ENCODE measurements at places on chromosomes 16 and 17. TPM values are rescaled to one million over a fixed set of nuclear protein-coding genes. Genes with fewer than 3 reads are reported as not detected.

GRCh38 chr17:42247734-42248133, 28.5 kb downstream of the STAT5B start:
- DNase-seq = no peak

DNA sequence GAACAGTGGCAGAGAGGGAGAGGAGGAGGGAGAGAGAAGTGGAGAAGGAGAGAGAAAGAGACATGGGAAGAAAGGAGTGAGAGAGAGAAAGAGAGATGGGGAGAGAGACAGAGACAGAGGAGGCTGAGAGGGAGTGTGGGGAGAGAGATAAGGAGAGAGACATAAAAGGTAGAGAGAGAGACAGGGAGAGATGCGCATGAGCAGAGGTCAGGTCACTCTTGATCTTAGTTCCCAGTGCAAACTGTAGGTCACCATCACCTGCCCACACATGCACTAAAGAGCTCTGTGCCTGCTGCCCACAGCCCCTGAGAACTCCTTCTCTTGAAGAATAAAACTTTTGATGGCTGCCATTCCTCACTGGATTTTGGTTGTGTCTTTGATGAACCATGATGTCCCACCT, 14.9 kb downstream of the KRT33A start:
- DNase-seq = no peak

The KRT13 gene
- not detected for total RNA-seq

DNA sequence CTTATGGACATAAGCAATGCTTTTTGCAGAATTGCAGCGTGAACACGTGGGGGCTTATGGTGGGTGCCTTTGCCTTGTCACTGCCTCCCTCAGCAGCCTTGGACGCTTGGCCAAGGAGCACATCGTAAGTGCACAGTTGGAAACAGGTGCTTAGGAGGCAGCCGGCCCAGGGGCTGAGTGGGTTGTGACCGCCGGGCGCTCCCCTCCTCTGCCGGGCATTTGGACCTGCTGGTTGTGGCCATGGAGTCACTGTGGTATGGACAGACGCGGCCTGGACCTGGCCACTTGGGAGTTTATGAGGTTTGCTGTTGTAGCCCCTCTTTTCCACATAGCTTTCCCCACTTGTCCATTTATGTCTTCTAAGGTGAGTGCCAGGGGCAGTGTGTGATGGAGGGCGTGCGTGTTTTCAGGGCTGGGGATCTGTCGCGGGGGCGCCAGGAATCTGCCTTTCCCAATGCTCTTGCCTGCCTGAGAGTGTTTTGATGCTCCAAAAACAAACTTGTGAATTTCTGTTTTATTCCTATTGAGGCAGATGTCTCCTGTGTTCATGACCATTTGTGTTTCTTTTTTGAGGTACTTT, 49.2 kb downstream of the PDPK1 start:
- no peak for DNase-seq

GRCh38 chr16:25064937-25065336, 46.6 kb upstream of the LCMT1 start:
- DNase-seq = peak; percentile 13

The ATP2A3 gene
- 2.8 TPM for total RNA-seq

The CIBAR2 gene
- not detected for total RNA-seq

- DNase-seq = no peak
Observed at GRCh38 chr17:71217769-71218168, 903.1 kb upstream of the SOX9 start.

The KCTD19 gene
- total RNA-seq = 1.1 TPM

DNA sequence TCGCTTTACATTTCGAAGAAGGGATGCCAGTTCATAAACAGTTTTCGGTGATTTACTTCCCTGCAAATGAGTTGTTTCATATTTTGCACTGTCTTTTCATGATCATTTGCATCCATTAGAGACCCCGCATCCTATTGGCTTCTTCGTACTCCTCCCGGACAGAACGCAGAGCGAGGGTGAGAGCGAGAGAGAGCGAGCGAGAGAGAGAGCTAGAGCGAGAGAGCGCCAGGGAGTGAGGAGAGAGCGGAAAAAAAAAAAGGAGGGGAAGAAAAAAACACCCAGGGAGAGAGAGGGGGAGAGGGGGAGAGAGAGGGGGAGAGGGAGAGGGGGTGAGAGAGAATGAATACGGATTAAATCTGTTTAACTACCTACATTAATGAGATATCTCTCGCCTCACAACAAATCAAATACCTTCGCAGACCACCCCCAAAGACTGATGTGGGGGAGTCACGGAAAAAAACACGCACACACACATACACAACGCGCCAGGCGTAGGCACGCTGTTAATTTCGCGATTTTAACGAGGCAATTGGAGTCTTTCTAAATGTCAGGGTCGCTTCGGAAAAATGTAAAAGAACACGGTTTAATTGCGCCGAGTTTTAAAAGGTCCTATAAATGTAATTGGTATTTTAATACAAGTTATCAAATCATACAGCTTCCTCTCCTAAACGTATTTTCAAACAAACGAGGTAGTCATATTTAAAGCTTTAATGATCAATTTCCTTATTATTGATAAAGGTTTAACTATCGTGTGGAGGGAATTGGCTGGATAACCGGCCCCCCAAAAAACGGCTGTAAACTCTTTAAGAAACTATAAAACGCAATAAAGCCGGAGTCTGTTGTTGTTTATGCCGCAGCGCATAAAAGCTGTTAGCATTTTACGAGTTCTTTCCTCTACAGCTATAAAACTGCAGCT, at the start of gene HOXB8:
Gene HOXB8, minus strand, starts transcription at position 246 of the 916 bp plus-strand sequence. CDS start 588 bp downstream, outside the sequence.
- DNase-seq = no peak

GRCh38 chr17:43614561-43614960, 47.2 kb downstream of the MEOX1 start:
- DNase-seq = no peak

DNA sequence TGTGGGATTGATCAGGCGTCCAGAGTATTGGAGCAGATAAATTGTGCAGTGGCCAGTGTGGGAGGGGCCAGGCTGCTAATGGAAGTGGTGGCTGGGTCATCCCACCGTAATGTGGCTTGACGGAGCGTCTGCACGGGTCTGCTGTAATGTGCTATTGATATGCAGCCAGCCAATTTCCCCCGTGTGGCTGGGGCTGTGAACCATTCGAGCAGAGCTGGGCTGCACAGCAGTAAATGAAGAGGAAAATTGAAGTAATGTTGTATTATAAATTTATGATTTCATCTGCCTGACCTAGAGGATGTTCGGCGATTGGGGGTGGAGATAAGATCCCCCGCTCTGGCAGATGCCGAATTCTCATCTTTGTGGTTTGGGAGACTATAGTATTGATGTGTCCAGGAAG, 121.5 kb downstream of the CCDC182 start:
- DNase-seq = no peak

DNA sequence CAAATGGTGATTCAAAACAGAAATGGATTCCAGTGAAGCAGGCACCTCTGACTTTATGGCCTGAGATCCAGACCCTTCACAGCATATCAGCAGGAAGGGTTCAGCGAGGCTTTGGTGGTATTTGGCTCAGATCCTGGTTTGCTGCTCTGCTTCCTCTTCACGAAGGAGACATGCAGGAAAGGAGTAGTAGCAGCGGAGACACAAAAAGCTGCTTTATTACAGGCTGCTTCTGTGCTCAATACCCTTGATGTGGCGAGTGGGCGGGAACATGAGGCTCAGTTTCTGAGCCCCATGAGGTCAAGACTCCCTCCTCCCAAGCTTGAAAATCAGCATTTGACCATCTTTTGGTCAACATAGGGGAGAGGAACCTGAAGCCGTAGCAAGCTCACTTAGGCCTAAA, 213.3 kb upstream of the AXIN2 start:
- no peak for DNase-seq

The FOXN1 gene
- not detected for total RNA-seq

GRCh38 chr17:81044764-81045589, 10.0 kb downstream of the BAIAP2 start:
- DNase-seq = no peak

The SP6 gene
- total RNA-seq = 0.65 TPM

DNA sequence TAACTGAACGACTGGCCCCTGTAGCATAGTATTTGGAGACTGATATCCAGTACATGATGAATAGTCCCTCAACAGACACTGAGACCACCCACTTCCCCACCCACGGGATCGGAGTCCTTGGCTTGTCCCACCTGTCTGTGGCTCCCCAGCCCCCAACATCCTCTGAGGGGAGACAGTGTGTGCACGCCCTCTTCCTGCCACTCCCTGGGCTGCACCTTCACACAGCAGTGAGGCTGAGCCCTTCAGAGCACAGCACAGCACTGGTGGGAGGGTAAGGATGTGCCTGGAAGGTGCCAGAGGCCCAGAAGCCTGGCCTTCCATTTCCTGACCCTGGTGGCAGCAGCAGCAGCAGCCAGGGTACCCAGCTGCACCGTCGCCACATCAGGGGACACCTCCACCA, 11.0 kb downstream of the DNASE1 start:
- DNase-seq = no peak

- DNase-seq = peak; percentile 57
Observed at GRCh38 chr17:56678249-56679114, 85.0 kb downstream of the NOG start.

The SLC16A11 gene
- not detected for total RNA-seq

GRCh38 chr16:85376292-85377095, 236.6 kb upstream of the GSE1 start:
- no peak for DNase-seq

The TM4SF5 gene
- total RNA-seq = not detected

DNA sequence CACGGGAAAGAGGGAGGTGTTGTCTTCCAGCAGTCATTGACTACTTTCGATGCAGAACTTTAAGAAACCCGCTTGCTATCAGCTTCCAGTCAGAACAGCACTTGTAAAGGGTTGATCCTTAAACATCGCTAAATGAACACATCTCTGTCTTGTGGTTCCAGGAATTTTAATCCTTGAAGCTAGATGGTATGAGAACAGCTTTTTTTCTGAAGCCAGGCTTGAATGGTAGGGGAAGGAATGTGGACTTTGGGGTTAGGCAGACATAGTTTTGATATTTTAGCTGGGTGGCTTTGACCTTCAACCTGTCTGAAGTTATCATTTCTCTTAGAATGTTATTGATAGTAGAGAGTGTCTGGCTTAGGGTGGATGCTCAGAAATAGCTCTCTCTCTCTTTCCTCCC, 81.1 kb downstream of the RGS9 start:
- DNase-seq = no peak

DNA sequence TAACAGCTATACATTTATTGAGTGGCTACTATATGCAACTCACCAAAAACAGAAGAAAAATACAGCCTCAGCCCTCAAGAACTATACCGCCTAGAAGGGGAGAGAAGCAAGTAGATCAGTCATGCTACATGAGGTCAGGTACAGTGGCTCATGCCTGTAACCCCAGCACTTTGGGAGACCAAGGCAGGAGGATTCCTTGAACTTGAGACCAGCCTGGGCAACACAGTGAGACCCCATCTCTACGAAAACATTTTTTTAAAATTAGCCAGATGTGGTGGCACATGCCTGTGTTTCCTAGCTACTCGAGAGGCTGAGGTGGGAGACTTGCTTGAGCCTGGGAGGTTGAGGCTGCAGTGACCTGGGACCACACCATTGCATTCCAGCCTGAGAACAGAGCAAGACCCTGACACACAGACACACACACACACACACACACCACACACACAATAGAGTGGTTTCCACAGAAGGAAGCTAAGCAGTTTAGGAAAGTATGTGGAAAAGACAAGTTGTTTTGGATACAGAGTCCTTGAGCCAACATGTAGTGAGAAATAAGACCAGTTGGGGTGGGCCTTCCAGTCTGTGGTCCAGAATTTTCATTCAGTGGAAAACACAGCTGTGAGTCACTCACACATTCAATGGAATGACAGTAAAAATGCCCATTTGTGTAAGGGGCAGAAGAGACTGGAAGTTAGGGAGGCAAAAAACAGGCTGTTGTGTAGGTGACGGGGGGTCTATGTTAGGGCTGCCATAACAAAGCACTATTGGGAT, 10.7 kb upstream of the SNTB2 start:
- DNase-seq = no peak

The RHBDF1 gene
- 11.0 TPM for total RNA-seq

The CA10 gene
- 0.65 TPM for total RNA-seq

The NTN1 gene
- 2.4 TPM for total RNA-seq

The RGS11 gene
- 0.96 TPM for total RNA-seq

The SERPINF2 gene
- total RNA-seq = not detected

DNA sequence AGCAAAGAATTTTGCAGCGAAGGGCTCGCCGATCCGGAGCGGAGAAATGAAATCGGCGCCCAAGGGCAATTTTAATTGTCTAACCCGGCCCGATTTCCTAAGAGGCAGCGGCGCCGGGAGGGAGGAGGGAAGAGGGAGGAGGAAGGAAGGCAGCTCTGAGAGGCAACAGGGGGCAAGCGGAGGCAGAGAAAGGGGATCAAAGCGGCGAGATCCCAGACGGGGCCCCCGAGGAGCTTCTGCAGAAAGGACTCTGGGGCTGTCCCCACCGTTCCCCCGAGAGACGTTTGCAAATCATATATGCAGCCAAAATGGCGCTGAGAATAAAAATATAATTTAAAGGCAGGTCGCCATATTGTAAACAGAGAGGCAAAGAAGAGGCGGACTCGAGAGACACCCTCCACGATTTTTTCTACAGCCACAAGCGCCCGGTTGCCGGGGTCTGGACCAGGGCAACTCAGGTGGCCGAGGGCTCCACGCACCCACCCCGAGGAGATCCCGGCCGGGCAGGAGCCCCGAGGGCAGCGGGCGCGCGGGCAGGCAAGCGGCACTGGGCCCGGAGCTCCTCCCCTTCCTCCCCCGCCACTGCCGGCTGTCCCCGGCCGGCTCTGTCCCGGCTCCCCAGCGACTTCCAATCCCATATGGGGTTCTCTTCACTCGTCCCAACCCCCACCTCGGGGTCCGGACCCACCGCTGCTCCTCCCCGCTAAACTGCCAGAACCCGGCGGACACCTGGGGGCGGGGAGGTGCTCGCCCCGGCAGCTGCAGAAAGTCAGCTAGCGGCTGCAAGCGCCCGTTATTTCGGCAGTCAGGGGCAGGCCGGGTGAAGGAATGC, 1.9 kb downstream of the PHF12 start:
- DNase-seq = peak; percentile 86

DNA sequence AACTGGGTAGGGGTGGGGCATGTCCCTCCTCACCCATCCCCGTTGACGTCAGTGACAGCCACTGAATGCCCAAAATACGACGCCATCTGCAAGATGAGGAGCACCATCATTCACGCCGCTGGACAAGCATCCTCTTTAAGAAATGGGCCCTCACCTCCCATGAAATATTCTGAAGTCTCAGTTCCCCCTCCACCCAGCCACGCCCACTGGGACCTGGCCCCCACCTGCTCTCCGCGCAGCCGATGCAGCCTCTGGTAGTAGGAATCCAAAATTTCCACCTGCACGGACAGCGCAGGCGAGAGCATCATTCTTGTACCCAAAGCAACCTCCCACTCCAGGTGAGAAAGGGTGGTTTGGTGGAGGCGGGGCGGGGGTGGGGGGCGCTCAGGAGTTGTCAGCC, 5.6 kb downstream of the ITGA2B start:
- DNase-seq = no peak

DNA sequence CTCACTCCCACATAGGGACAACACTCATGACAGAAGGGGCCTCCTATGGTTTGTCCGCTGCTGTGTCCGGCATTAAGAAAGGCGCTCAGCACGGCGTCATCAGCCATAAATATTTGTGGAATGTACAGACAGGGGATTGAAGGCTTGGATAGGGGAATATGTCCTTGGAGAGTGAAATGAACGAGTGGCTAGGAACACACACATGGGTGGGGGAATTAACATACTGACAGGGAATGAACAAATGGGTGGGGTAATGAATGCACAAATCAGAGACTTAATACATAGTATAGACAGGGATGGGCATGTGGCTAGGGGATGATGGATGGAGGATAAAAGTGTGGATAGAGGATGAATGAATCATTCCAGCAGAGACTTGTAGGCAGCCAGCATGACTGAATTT, 154.0 kb upstream of the HSBP1 start:
- no peak for DNase-seq

GRCh38 chr17:35068249-35068648, 4.7 kb upstream of the RFFL start:
- DNase-seq = no peak

- DNase-seq = no peak
Observed at GRCh38 chr17:74949455-74950115, 13.9 kb downstream of the OTOP3 start.

All from neural progenitor cell (in vitro differentiated cells).